ENCODE measurements at places on chromosomes 13 and 19. TPM values are rescaled to one million over a fixed set of nuclear protein-coding genes. Genes with fewer than 3 reads are reported as not detected.

DNA sequence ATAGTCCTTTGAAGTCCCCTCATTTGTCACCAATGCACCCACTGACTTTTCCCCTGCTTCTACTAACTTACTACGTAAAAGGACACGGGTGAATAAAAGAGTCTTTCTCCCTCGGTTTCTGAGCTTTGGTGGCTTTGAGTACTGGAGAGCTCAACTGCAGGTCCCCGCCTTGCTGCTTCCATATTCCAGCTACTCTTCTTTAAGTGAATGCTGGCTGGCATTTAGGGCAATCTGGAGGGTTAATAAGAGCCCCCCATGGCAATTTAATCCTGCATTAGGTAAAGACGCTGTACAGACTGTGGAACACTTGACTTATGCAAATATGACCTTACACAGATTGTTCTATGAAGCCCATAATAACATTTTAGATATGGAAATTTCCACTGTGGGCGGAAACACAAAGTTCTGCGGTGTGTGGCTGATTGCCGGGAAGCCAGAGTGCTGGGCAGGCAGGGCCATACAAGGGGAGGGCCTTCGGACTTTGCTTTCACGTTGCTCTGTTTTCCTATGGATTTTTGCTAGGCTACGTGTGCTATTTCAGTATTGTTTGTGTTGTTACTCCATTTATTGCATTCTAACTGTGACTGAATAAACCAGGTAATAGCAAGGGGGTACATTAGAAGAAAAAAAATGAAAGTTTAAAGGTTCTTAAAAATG lies 97.5 kb downstream of the SLC10A2 start:
- no peak for DNase-seq

DNA sequence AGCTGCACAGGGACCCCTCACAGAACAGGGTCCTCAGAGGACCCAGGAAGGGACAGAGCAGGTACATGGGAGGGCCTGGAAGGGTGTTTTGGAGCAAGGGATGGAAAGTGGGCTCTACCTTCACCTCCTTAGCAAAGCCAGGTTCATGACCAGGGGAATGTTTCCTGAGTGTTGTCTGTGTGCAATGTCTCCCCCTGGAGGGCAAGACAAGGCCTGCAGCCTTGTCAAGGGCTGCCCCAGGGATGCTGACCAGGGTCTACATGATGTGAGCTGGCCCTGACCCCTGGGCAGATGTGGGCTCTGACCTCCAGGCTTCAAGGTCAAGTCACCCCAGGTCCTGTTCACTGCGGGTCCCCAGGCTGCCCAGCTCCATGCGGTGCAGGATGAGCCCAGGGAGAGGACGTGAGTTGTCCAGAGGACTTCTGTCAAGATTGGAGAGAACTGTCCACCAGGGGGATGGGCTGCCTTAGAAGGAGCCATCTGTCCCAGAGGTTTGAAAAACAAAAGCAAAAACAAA lies 1.0 kb upstream of the CEACAM1 start:
- DNase-seq: no peak

DNA sequence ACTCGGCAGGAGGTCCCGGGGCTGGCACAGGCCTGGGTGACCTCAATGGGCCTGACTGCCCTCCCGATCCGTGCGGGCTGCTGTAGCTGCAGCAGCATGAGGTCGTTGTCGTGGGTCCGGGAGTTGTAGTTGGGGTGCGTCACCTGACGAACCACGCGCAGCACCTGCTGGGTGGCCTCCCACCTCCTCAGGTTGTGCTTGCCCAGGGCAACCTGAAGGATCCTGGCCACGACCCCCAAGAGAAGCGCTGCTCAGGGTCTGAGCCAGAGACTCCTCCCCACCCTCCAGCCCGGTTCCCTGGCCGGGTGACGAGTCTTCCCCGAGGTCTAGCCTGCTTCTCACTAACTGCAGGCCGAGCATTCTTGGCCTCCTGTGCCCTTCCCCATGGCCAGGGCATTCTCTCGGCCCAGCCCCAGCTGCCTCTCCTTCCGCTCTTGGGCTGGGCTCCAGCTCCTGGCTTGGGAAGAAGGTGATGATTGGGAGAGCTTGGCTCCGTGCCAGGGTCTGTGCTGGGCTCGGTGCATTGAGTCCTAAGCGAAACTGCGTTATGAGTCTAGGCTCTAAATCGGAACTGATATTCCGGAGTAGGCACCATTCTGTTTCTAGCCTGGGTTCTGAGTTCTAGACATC lies 3.1 kb downstream of the KLK14 start:
- no peak for DNase-seq

DNA sequence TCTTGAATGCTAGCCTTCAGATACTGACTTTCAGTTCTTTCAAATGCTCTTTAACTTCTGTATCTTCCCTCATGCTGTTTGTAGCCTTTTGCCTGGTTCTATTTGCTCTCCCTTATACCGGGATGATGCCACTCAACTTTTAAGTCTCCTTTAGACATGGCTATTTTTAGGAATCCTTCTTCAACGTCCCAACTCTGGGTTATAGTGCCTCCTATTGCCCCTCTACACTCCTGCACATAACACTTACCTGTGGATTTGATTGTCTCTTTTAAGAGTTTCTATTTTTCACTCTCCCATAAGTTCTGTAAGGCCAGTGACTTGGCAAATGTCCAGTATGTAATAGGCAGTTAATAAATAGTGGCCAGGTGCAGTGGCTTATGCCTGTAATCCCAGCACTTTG lies 343.0 kb downstream of the KLF5 start:
- DNase-seq: no peak

DNA sequence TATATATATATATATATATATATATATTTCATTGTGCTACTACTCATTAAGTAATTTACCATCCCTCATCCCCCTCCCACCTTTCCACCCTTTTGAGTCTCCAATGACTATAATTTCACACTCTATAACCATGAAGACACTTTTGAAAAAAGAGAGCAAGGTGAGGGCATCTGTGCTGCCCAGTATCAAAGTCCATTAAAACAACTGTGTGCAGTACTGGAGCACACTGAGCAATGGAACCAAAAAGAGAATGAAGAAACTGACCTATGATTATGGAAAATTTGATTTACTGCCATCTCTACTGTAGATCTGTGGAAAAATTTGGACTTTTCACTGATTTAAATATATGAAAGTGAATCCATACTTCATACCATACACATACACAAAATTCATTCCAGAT lies 217.9 kb downstream of the COL4A1 start:
- no peak for DNase-seq

The MIR17HG gene
- 12.0 TPM for total RNA-seq

The DACT3 gene
- 6.7 TPM for total RNA-seq

All from skin of body (tissue), 3 donors.